Stimulated activated CD4-positive, alpha-beta T cell treated with anti-CD3 and anti-CD28 coated beads, Interleukin-4, amount 100 ng/mL, for 48 hours (primary cell): ENCODE measurements at places on chromosomes 3 and 15.

DNA sequence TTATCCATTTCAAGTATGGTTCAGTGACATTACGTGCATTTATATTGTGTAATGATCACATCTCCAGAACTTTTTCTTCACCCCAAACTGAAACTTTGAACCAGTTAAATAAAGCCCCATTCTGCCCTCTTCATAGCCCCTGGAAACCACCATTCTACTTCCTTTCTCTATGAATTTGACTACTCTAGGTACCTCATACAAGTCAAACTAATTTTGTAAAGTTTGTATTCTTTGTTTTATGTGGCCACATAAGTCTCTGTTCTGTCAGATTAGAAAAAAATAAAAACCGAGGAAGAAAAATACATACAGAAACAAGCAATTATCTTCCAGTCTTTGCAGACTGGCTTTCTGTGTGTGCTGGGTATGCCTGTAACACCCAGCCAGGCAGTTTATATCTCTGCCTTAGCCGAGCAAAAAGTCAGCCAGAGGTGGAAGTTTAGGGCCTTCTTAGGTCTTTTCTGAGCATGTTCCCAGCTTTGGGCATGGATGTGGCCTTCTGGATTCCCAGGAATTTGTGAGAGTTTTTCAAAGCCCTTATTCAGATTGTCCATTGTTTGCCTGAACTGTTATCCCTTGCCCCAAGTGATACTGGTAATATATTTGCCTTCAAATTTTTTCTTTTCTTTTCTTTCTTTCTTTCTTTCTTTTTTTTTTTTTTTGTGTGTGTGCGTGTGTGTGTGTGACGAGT, 6.0 kb upstream of the GRAMD1C start:
- no peak for DNase-seq

DNA sequence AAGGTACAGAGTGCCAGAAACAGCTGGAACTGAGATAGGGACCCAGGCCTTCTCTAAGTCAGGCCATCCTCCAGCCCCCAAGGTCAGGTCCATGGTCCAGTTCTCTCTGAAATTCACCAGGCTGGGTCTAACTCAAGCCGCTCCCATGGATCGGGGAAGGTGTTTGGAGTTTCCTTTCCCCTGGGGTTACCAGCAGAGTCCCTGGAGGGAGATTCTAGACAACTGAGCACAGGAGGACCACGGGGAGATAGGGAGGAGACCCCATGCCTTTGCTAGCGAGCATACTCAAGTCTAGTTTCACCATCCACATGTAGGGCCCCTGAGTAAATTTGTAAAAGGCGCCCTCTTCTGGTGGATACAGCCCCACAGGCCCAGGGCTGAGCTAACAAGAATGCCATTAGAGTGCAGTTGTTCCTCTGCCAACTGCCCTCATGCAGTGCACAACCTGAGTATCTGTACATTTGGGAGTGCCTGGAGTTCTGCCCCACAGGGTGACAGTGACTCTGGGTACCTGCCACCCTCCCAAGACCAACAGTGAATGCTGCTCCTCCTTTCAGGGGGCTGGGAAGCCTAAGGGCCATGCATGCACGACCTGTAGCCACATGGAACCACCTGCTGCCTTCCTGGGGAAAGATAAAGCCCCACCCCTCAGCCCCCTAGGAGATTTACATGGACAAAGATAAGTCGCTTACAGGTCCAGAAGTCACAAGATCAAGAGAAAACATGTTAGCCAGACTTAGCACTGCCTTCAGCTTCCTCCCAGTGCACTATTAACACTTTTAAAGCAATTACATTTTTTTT, 89.0 kb downstream of the IQSEC1 start:
- DNase-seq, result peak; percentile 44

DNA sequence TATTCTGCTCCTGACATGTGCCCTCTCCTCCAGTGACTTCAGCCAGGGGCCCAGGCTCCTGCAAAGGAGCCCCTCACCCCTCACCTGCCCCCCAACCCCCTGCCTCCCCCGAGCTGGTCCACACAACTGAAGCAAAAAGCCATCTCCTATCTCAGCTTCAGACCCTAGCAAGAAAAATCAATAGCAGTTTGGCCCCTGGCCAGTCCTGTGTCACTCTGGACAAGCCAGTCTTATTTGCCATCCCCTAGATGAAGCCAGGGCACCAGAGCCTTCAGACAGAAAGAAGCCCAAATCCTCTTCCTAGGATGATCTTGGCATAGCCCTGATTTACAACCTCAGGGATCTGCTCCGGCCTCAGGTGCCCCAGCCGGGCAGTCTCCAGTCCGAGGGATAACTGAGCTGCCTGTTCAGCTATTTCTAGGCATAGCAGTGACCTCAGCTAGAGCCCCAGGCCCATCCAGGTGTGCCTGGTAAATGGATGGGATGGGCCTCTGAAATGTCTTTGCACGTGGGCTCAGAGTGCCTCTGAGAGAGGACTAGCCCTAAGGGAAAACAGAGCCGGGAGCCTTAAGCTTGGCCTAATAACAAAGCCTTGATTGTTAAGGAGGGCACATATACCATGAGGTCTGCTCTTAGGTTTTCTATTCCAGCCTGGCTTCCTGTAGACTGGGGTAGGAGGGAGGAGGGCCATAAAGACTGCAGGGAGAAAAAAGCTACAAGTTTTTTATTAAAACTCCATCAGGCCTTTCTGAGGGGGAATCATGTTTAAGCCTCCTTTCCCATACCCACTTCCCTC, 242.0 kb downstream of the SHQ1 start:
- no peak for DNase-seq

DNA sequence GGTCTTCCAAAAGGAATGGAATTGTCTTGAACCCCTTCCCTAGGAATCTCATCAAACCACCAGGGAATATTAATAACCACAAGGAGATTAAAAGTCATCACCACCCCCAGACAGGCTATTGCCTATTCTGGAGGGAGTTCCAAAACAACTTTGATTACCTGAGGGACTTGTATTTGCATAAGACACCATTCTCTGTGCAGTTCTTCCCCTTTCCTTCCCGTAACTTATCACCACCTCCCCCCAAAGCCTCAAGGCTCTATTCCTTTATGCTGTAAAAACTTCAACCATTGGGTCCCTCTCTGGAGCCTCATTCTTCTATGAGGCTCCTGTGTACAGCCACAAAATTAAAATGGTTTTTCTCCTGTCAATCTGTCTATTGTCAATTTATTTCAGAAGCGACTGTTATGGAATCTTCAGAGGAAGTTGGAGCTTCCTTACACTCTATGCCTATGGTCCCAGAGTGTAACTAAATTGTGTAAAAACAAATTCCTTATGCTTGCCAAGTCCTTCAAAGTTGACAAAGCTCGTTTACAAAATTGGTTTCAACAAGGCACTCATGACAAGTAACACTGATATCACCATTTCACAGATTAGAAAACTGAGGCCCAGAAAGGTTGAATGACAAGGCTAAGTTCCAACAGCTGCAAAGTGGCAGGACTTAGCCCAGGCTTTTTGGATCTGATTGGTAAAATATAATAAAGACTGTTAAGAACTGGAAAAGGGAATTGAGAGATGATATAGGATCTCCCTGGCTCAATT, 68.3 kb upstream of the HERC1 start:
- DNase-seq, result no peak

DNA sequence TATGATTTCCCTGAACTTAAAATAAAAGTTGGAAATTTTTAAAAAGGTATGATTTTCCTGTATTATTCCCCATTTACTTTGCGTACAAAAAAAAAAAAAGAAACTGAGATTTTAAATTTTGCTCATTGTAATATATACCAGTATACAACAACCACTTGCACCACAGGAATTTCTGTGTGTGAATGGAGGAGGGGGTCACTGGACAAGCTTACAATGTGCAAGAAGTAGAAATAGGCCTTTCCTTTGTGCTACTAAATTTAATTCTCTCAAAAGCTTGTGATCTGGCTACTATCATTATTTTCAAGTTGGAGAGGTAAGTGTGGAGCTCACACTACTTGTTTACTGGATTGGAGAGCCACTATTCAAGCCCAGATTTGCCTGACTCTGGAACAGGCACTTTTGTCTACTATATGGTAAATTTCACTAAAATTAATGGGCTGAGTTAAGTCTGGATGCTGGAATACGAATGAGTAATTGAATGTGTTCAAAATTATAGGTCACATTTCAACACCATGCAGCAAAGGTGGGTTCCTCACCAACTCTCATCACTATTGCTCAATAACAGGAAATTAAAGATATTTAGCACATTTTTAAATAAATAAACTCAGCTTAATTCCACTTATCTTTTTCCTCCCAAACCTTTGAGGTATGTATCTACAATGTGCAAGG, 148.0 kb upstream of the MBNL1 start:
- no peak for DNase-seq

- DNase-seq, result no peak
These were observed 1.6 kb upstream of the INTS14 start for GRCh38 chr15:65612616-65612946.

DNA sequence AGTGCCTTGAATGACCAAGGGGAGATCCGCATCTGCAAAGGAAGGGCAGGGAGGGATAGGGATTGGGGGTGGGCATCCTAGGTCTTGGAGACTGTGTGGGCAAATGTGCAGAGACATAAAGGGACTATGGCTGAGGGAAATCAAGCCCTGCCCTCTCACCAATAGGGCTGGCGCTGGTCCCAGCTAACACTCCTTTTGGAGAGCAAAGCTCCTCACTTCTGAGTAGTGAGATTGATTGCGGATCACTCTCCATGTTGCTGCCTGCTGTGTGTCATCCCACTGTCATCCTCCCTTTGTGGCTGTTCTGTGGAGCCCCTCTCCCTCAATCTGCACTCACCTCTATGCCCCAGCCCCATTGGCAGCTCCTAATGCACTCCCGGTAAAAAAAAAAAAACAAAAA, 2.2 kb upstream of the CELSR3 start:
- no peak for DNase-seq

- no peak for DNase-seq
These were observed 52.2 kb upstream of the PTX3 start for GRCh38 chr3:157384491-157384890.

GRCh38 chr3:168961271-168961670, 702.2 kb downstream of the MECOM start:
- DNase-seq, result no peak

- DNase-seq, result no peak
These were observed 115.7 kb upstream of the PRTG start for GRCh38 chr15:55858661-55859060.

DNA sequence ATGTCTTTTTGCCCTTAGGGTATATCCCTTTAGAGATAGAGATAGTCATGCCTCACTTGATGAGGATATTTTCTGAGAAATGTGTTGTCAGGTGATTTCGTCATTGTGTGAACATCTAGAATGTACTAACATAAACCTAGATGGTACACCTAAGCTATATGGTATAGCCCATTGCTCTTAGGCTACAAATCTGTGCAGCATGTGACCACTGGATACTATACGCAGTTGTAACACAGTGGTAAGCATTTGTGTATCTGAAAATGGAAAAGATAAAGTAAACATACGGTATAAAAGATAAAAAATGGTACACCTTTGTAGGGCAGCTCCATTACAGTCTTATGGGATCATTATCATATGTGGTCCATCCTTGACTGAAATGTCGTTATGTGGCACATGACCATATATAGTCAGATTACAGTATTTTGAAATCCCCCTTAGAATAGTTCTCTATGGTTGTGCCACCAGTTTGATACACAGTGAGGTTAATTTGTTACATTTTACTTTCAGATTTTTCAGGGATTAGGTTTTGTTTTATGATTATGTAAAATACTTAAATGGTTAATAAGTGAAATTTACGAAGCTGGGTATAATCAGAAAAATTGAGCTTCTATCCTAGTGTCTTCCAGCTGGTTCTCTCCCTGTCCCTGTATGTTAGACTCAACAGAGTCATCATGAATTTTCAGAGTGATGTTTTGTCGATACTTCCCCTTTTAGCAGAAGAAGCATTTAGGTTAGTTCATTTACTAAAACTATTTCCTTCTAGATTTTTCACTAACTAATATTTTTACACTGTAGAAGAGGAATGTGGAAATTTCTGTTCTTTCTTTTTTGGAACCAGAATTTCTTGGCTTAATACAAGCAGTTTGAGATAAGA, 12.8 kb downstream of the SETD5 start:
- DNase-seq, result no peak

- no peak for DNase-seq
These were observed 54.3 kb upstream of the AGTR1 start for GRCh38 chr3:148643389-148643840.

- no peak for DNase-seq
These were observed 26.2 kb upstream of the HACD2 start for GRCh38 chr3:123611082-123611481.

GRCh38 chr3:167662919-167663400, 9.2 kb upstream of the WDR49 start:
- DNase-seq, result no peak

DNA sequence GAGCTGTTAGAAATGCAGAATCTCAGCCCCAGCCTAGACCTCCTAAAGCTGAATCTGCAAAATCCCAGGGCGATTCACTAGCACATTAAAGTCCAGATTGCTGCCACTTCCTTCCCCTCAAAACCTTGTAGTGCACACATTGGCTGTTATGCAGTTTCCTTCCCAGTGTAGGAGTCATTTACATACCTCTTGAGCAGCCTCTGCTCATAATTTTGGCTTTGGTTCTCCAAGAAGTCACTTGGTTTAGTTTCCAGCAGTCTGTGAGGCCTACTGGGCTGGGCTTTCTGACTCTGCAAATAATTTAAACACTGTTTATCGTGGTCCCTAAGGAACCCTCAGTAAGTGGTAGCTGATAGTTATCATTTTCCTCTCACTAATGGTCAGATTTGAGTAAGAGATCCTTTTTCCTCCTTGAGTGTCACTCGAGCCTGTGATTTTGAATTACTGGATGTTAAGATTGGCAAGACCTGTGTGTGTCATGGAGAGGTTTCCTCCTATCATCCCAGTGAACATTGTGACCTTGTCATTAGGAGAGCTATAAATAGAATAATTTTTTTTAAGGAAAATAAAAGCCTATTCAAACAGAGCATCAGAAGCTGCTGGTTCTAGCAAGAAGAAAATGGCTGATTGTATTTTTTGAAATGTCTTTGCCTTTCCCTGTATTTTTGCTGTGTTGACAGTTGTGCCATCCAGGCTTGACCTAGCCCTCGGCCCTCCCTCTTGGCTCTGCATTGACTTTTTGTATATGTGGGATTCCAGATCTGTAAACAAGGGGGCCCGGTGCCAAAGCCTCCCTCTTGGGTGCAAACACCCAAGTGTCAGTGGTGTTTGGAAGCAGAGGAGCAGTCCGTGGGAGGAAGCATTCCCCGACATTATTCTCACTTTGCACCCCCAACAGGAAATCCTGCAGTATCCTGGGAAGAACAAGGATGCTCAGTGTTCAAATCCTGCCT, 134.8 kb upstream of the ANKRD28 start:
- DNase-seq, result no peak
